ENCODE measurements at places on chromosomes 6 and 20. TPM values are rescaled to one million over a fixed set of nuclear protein-coding genes. Genes with fewer than 3 reads are reported as not detected.

The LY6G5C gene
- 0.72 TPM for total RNA-seq

The OXT gene
- total RNA-seq = not detected

The C6orf118 gene
- total RNA-seq = not detected

The NEDD9 gene
- 4.1 TPM for total RNA-seq

The NKX2-2 gene
- not detected for total RNA-seq

The SLC22A7 gene
- total RNA-seq = not detected

The TSBP1 gene
- not detected for total RNA-seq

The FUT9 gene
- not detected for total RNA-seq

The HLA-G gene
- total RNA-seq = 0.16 TPM

The LPA gene
- 0.24 TPM for total RNA-seq

The CST3 gene
- total RNA-seq = 292 TPM

The PRDM13 gene
- not detected for total RNA-seq

The FYN gene
- 5.2 TPM for total RNA-seq

The DCDC2 gene
- total RNA-seq = not detected

The ARFRP1 gene
- total RNA-seq = 31.1 TPM

The PCK1 gene
- total RNA-seq = 0.64 TPM

The PHACTR3 gene
- not detected for total RNA-seq

The ID4 gene
- 10.2 TPM for total RNA-seq

The NRSN2 gene
- 7.1 TPM for total RNA-seq

The SIRPB1 gene
- total RNA-seq = 3.5 TPM

The SLC22A3 gene
- total RNA-seq = 8.0 TPM
